ENCODE measurements at places on chromosomes 12 and 14.
A peak's percentile ranks its signal among the peaks of the same experiment; 100 is the strongest.

DNA sequence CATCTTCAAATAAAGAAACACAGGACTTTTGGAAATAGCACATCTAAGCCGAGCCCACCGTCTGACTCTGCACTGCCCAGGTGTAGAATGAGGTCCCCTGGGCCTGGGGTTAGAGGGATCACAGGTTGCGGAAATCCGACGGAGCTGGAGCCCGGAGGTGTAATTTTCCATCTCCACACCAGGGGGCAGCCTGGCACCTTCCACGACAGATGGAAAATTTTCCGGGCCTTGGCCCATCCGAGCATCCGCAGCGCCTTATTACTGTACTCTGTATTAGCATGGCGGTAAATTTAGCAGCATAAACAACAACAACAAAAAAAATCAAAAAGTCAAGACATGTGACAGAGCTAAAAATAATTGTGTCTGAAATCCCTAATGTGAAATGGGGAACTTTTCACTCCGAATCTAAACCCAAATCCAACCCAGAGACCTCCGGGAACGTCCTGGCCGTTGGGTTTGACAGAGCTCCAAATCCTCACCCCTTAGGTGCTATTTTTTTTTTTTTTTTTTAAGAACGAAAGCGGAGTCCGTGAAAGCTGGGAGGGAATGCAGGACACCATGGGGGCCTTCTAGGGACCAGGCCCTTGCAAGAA lies 93.9 kb downstream of the KSR2 start:
- DNase-seq = peak; percentile 62

DNA sequence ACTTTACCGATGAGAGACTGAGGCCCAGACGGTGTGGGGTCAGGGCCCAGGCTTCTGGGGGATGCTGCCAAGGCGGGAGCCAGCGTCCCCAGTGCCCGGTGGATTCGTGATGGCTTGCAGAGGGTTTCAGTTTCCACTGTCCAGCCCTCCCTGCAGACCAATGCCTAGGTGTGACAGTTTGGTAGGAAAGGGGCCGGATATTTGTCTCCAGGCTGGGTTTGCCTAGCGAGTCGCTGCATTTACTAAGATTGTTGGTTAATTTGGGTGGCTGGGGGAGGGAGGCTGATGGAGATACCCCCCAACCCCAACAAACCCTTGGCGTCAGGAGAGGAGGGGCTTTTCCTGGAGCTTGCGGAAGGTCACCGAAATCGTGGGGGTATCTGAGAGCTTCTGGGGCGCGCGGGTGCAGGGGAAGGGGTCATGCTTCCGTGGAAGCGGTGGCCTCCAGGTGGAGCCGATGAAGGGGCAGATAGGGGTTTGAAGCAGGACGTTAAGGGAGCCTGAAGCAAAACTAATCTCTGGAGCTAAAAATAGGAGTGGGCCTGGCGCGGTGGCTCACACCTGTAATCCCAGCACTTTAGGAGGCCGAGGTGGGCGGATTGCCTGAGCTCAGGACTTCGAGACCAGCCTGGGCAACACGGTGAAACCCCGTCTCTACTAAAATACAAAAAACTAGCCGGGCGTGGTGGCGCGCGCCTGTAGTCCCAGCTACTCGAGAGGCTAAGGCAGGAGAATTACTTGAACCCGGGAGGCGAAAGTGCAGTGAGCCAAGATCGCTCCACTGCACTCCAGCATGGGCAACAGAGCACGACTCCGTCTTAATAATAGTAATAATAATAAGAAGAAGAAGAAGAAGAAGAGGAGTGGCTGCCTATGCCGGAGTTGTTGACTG lies 1.1 kb upstream of the CDC42BPB start:
- DNase-seq = no peak

GRCh38 chr14:99592933-99593753 lies 10.9 kb downstream of the CCDC85C start:
- DNase-seq = no peak

DNA sequence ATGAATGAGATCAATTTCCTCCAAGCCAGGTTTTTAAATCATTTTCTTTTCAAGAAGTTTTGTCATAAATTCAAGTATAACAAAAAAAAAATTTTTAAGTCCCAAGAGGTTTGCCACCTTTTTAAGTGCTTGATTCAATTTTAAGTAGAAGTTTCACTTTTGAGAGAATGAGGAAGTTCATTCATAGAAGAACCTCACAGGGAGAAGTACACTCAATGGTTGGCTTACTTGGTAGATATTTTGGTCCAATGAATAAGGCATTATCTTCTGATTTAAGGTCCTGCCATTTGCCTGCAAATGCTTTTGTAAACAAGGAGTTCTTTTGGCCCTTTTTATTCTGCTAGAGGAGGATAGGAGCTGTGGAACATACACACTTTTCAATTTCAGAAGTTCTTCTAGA lies 96.7 kb upstream of the NOVA1 start:
- DNase-seq = peak; percentile 14

DNA sequence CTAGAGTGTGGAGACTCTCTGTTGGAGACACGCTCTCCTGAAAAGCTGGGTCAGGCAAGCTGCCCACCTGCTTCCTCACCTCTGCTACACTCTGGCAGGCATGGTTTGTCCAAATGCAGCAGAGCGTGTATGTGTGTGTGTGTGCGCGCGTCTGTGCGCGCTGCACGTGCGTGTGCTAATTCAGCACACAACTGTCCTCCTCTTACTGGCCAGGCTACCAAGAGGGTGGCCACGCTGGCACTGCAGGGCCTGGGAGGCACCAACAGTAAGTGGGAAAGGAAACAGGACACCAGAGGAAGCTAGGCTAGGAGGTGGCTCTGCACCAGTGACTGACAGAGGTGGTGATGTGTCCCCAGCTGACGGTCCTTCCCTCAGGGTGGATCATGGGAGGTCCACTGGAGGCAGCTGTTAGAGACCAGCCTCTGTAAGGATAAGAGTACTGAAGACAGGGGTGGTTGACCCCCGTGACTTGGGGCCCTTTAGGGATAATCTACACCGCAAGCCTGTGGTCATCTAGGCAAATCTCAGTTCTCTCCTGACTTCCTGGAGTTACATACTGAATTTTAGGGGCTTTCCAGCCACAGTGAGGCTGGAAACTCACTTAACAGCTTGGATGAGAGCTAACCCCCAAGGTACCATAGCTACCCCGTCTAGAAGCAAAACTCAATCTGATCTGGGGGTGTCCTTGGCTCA lies 15.6 kb upstream of the TFCP2 start:
- DNase-seq = peak; percentile 40

DNA sequence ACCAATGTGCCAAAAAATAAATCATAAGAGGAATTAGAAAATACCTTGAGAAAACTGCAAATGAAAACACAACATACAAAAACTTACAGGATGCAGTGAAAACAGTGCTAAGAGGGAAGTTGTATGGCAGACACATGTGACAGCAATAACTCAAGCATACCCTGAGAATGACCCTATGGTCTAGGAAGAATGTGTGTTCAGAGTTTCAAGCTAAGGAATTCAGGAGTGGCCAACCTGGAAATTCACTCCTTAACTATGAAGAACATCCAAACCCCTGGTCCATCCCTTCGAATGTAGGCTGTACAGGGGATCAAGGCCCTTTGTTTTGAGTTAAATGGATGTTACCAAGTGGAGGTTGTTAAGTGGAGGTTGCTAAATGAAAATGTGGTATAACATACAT lies 16.7 kb upstream of the TTC9 start:
- no peak for DNase-seq

DNA sequence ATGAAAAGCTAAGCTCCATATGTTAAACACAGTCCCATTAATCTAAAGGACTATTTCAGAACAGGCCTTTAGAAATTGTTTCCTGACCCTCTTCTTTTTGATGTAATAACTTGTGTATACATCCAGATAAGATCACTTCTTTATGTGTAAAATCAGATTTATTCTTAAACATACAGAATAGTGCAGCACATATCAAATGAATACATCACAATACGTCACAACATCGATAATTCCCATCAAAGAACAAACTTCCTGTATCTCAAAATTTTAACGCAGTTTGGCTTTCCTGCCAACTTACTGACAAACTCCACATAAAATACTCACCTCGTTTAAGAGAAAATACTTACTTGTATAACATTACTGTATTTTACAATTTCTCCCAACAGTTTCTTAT lies 108.7 kb downstream of the ITPR2 start:
- DNase-seq = no peak

DNA sequence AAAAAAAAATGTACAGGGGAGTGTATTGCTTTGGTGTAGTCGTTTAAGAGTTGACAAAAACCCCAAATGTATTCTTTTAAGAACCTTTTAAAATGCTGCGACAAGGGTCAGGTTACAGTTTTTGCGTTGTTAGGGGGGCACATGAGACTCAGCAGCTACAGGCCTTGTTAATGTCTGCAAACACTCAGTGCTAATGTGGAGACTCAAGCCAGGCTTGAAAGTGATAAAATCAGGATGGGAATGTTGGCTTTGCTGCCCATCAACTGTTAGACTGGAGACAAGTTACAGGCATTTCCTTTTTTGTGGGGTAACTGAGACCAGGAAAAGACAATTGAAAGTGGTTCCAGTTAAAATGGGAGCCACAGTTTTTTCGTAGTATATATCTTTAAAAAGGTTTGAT lies 84.8 kb downstream of the PRKCH start:
- no peak for DNase-seq

DNA sequence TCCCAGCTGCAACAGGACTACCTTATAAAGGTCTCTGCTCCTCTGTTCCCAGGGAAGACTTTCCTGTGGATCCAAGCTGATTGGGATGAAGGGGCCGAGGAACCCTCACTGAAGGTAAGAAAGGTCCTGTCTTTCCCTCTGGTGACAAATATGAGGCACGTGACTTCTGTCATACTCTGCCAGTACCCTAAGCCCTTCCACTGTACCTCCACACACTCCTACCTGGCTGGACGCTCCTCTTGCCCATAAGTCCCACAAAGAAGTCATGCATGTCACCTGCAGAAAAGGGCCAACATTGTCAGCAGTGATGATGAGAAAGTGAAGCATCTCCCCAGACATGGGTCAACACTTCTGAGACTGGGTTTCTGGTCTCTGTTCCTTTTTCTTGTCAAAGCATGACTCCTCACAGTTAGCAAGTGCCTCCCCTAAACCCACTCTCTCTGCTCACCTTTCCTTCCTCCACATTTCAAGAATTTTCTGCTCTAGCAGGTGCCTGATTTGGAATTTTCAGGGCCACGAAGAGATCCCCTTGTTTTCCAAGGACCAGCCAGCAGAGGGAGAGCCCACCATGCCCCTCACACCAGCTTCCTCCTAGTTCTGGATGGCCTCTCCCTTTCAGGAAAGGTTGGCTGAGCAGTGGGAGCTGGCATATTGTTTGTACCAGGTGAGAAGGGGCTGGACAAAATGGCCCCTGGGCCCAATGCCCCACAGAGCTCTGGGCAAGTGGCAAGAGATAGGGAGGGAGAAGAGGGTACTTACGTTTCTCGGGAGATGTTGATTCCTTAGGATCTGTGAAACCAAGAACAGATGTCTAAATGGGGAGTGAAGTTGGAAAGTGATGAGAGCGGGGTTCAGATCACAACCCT lies 3.5 kb downstream of the TAC3 start:
- DNase-seq = no peak

- DNase-seq = peak; percentile 5
These were observed 895.8 kb downstream of the RPS29 start for GRCh38 chr14:48690349-48690748.

GRCh38 chr14:31965071-31965734 lies 111.9 kb upstream of the ARHGAP5 start:
- DNase-seq = no peak

DNA sequence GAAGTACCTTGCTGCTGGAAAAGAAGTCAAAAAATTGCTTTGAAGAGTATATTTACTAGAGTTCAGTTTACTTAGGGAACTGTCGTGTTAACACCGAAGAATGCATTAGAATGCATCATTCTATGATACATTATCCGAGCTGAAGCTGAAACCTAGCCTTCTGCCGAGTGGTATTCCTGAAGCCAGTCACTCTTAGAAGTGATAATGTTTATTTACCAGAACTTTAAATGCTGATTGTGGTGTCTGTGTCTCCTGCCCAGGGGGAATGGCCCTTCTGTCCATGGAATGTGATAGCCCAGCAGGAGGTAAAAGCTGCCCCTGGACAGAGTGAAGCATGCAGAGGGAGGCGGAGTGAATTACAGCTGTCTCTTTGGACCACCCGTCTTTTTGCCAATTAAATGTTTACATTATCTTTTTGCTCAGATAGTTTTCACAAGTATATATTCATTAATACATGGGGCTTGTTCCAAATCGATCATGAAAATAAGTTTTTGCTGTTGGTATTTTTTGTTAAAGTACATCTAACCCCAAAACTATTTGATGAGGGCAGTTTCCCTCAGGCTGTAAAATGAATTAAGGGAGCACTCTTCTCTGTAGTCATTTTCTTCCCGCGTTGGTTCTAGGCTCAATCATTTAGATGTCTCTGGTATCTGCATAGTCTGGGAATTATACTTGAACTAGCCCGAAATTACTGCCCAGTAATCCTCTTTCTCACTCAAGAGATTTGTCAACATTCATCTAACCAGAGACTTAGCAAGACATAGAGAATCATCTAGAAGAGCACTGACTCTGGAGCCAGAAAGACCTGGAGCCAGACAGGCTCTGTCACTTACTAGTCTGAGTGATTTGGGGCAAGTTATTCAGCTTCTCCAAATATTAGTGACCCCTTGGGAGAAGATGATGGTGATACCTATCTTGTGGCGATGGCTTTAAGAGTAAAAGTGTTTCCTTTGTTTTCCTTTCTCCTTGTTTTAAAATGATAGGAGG lies 147.6 kb downstream of the CRADD start:
- DNase-seq = no peak

GRCh38 chr12:62817556-62818271 lies 117.2 kb downstream of the PPM1H start:
- no peak for DNase-seq

DNA sequence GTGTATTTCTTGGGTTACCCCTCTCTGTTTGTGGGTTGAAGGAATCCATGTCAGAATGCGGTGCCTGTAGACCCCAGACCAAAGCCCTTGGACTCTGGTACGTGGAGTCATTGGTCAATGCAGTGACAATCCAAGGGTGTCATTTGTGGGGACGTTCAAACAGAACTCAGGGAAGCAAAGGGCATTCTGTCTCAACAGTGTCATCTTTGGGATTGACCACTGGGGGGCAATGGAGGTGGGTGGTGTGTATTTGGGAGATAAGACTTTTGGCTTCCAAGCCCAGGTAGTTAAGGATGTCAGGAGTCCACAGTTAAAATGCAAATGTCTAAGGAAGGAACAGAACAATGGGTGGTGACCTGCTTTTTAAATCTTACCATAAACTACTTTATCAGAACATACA lies 54.6 kb upstream of the CCDC175 start:
- DNase-seq = peak; percentile 5

- DNase-seq = no peak
These were observed 22.8 kb downstream of the CPM start for GRCh38 chr12:68910128-68910527.

- DNase-seq = no peak
These were observed 6.0 kb upstream of the CALCOCO1 start for GRCh38 chr12:53733051-53733806.

DNA sequence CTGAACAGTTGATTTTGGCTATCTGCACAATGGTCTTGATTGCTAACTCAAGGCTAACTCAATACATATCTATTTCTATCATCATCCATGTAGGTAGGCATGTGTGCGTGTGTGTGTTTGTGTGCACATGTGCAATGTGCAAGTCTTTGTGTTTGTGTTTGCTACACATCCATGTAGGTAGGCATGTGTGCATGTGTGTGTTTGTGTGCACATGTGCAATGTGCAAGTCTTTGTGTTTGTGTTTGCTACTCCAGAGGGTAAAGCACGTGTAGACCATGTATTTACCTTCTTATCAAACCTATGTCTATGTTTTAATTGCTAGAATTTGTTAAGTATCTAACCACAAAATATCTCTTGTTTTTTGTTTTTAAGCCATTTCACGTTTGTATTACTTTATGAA lies 962.6 kb downstream of the LRFN5 start:
- DNase-seq = no peak
